ENCODE measurements at places on chromosomes 16 and 17.

DNA sequence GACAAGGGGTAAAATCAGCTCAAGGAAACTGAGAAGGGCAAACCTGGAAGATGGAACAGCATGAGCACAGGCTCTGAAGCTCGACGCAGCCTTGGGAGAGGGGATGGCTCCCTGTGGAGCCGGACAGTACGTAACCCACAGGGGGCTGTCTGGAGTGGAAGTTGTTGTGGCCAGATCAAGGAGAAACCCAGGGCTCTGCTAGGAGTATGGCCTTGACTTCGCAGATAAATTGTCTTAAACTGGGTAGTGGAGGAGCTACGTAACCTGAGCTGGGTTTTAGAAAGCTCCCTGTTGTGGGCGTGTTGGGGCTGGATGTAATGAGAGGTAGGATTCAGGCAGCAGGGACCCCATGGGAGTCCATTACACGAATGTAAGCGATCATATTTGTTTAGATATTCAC, 25.5 kb upstream of the AXIN2 start:
- DNase-seq = no peak

DNA sequence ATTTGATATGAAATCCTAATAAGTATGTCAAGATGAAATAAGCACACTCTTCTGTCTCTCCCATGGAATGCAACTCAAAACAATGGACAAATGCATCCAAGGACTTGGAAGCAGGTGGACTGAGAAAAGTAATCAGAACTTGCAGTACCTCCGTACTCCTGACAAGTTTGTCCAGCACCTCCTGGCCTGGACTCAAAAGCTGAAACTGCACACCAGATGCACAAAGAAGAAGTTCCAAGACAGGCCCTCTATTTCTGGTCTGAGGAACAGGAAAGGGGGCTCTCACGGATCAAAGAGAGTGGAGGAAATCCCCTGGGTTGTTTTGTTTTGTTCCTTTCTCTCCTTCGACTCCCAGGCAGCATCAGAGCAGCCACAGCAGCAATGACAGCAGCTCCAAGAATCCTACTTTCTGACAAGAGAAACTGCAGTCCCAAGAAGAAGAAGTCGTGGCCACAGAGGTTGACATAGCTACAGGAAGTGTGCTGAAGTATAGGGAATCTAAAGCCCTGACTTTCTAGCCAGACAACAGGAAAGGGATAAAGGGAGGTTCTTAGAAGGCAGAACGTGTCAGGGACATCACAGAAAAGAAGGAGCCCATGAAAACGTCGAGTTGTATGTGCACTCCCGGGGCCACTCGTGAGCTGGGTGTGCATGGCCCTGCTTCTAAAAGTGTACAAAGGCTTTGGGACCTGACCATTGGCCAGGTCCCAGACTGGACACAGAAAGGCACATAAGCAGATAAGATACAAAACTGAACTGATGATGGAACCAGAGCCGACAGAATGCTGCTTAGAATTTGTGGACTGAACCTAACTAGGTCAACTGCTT, 29.3 kb downstream of the AKAP10 start:
- DNase-seq = no peak

DNA sequence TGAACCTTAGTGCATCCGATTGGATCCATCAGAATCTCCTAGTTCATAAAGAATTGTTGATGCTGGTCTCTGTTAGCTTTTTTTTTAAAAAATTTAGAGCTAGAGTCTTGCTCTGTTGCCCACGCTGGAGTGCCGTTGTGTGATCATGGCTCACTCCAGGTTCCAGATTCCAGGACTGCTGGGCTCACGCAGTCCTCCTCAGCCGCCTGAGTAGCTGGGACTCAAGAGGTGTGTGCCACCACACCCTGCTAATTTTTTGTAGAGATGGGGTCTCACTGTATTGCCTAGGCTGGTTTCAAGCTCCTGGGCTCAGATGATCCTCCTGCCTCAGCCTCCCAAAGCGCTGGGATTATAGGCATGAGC, 8.0 kb downstream of the TCF25 start:
- DNase-seq = no peak

- no peak for DNase-seq
Observed at GRCh38 chr17:73194514-73195222, 1.8 kb downstream of the COG1 start.

DNA sequence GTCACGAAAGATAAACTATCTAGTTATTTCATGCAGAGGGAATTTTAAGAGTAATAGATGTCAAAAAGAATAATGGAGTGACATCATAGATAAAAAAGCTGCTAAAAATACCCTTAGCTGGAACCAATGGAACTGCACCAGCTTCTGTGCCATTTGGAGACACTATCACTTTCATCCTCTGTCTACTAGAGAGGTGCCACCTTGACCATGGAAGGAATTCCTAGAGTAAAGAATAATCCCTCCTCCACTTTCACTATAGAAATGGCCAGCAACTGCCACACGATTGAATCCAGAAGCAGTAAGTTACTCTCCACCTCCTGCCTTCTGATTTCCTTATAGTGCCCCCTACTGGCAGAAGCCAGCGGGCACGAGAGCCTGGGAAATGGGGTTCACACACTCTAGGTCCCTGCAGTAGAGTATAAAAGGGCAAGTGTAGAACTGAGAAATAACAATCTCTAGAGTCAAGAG, 2.8 kb upstream of the ALDH3A2 start:
- DNase-seq = no peak

DNA sequence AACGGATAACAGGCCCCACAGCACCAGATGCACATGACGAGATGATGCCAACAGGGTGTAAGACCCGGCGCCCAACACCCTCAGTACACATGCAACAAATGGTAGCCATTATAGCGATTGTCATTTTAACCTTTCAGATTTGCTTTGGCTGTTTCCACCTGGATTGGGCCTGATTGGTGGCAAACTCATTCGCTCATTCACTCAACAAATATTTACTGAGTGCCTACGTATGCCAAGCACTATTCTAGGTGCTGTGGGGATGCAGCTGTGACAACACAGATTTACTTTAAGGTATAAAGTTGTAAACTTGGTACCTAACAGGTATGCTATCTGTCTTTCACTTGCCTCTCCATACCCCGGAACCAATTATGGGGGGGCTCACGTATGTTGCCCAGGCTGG, 66.8 kb downstream of the SRCIN1 start:
- DNase-seq = peak; percentile 26

GRCh38 chr17:65656390-65657250, 95.2 kb upstream of the AXIN2 start:
- no peak for DNase-seq

Measured in NCI-H1417 treated with DMSO at 0.1 percent for 48 hours (cell line).